ENCODE measurements at places on chromosomes 7 and 10.

DNA sequence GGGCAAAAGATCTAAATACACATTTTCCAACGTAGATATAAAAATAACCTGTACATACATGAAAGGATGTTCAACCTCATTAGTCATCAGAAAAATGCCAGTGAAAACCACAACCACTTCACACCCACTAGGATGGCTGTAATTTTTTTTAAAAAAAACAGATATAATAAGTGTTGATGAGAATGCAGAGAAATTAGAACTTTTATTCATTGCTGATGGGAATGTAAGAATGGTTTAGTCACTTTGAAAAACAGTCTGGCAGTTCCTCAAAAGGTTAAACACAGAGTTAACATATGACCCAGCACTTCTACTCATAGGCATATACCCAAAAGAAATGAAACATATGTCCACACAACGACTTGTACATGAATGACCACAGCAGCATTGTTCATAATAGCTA lies 32.3 kb upstream of the PRKCQ start:
- peak; percentile 62 for DNase-seq

GRCh38 chr7:156102267-156102666 lies 290.0 kb upstream of the SHH start:
- DNase-seq, result no peak

- no peak for DNase-seq
Observed at GRCh38 chr7:123126691-123127090, 73.1 kb downstream of the SLC13A1 start.

- DNase-seq, result peak; percentile 99
Observed at GRCh38 chr10:71933651-71934050, 30.5 kb upstream of the CHST3 start.

GRCh38 chr10:44937196-44938005 lies 22.2 kb upstream of the RASSF4 start:
- no peak for DNase-seq

DNA sequence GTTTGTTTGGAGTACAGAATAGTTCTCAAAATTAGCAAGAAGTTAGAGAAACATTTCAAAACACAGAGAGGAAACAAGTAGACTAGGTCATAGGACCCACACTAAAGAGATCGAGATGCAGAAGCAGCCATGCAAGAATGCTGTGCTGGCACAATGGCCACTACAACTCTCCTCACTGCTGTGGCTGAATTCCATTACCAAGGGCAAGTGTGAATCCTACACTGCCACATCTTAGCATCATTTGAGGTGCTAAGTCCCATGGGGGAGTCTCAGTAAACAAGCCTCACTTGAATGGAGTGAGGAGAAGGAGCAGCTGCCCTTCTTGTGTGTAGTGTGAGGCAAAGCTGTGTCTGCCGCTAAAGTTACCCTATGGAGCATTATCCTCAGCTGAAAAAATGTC lies 56.7 kb downstream of the PCLO start:
- DNase-seq, result no peak

DNA sequence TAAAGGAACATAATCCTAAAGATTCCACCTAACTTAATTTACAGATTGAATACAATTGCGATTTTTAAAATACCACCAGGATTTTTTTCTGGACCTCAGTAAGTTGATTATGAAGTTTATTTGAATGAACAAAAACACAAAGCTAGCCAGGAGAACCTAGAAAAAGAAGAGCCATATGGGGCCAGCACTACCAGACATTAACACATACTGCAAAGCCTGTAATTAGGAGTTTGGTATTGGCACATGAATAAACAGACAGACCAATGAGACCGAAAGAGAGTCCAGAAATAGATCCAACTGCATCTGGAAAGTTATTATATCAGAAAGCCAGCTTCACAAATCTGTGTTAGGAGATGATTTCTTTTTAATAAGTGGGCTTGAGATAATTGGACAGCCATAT lies 105.5 kb upstream of the CHST15 start:
- no peak for DNase-seq

GRCh38 chr7:78398576-78398975 lies 600.0 kb downstream of the PHTF2 start:
- DNase-seq, result no peak

- DNase-seq, result no peak
Observed at GRCh38 chr7:94061326-94061725, 57.2 kb upstream of the BET1 start.

GRCh38 chr10:42871823-42872222 lies 89.2 kb downstream of the BMS1 start:
- DNase-seq, result no peak
